Heart right ventricle (tissue), 16 donors: ENCODE measurements at places on chromosomes 2 and 18. TPM values are rescaled to one million over a fixed set of nuclear protein-coding genes. Genes with fewer than 3 reads are reported as not detected.

The SCN7A gene
- total RNA-seq, result 12.8 TPM

The CTLA4 gene
- total RNA-seq, result not detected

DNA sequence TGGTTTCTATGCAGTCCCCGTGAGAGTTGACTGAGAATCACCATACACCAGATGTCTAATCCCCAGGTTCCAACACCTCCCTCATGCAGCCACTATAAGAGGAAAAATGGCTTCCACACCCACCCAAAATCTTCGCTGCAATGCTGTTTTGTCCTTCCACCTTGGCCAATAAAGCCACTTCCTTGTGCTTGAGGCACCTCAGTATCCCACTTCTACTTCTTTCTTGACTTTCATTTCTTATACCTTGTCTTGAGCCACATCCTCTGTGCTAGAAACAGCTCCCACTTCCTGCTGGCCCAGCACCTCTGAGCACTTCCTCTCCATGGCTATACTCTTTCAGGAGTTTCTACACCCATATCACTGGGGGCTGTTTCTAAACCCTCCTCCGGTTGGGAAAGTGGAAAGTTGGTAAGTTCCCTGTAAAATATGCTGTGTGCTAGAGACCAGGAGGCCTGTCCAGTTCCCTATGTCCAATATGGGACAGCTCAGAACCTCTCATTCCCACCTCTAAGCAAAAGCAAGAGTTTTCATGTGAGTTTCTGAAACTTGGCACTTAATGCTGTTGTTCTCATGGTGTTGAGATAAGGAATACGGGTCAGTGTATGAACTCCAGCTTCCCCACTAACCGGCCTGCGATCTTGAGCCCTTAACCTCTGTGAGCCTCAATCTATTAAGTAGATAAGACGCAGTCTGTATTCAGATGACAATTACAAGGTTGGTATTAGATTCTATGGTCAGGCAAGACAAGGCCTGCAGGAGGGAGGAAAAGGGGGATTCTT is 209.1 kb upstream of the ID2 start:
- no peaks in the 10 kb centered on the region for H3K36me3 ChIP-seq
- no peak overlapping the region for H3K27ac ChIP-seq
- no peaks in the 10 kb centered on the region for H3K27me3 ChIP-seq
- H3K4me3 ChIP-seq, result no peak overlapping the region

DNA sequence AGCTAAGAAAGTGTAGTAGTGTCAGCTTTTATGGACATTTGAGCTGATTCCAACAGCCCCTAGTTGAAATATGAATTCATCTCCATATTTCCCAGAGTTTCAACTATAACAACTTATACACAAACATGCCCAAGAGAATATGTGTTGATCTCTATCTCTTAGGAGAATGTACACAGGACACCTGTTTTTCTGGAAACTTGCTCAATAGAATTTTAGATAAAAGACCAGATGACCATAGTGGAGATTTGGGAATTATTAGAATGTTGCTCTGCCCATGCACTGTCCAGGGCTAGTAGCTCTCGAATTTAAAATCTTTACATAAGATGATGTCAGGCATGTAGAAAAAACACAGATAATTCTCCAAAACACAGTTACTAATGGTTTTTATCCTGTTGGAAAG is 162.3 kb upstream of the VRK2 start:
- no peak overlapping the region for H3K27ac ChIP-seq
- no peak for DNase-seq

- no peaks in the 10 kb centered on the region for H3K36me3 ChIP-seq
- H3K27me3 ChIP-seq, result no peaks in the 10 kb centered on the region
- no peak overlapping the region for H3K27ac ChIP-seq
- no peak overlapping the region for H3K4me3 ChIP-seq
- no peak for DNase-seq
- no peaks in the 10 kb centered on the region for H3K4me1 ChIP-seq
Measured at GRCh38 chr2:60252581-60253150, 300.8 kb downstream of the BCL11A start.
